ENCODE measurements at places on chromosomes 5 and 9.

GRCh38 chr9:6080154-6080716 is 64.8 kb upstream of the RANBP6 start:
- peak; percentile 29 for DNase-seq

DNA sequence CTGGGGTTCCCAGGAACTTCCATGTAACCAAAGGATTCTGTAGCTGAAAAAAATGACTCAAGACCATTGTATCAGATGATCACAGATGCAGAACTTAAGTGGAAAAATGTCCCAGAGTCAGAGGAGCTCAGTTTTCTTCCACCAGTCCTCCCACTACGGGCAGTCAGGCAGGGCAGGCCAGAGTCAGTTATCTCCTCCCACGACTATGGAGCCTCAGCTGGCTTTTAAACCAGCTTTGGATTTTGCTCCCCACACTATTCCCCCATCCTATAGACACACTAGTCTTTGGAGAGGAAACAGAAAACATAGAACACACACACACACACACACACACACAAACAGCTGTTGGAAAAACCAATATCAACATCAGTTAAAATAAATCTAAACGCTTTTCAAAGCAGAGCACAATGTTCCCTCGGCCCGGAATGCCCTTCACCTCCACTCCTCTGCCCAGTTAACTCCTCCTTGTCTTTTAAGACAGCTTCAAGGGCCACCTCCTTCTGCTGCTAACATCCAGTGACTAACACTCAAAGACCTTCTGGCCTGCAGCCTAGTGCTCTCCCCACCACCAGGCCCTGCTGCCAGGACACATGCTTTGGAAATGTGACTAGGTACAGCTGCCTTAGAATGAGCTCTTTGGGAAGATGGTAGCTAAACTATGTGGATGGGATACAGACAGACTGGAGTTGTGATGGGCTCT is 56.8 kb downstream of the NIPAL4 start:
- DNase-seq, result no peak

GRCh38 chr5:141649056-141649688 is 2.0 kb downstream of the FCHSD1 start:
- DNase-seq, result no peak

DNA sequence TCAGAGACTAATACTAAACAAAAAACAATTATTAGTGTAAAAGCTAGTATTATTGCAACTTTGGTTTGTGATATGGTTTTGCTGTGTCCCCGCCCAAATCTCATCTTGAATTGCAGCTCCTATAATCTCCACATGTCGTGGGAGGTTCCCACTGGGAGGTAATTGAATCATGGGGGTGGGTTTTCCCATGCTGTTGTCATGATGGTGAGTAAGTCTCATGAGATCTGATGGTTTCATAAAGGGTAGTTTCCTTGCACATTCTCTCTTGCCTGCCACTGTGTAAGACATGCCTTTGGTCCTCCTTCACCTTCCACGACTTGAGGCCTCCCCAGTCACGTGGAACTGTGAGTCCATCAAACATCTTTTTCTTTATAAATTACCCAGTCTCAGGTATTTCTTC is 325.9 kb upstream of the DAB2 start:
- no peak for DNase-seq

DNA sequence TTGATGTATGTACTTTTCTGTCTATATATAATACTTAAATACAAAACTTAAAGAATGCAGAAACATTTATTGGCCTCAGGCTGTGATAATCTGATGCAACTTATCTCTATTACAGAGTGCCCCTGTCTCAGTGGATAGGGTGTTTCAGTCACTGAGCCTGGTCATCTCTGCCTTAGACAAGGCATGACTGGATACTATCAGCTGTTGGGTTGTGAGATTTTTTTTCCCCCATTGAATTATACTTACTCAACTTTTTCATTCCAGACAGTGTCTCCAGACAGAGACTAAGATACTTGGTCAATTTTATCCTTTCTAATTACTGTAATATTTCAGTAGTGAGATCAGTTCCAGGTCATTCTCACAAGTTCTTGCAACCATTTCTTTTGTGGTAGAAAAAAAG is 26.7 kb downstream of the XRCC4 start:
- DNase-seq, result no peak

- DNase-seq, result no peak
Observed at GRCh38 chr9:129607027-129607387, 13.9 kb downstream of the C9orf50 start.

DNA sequence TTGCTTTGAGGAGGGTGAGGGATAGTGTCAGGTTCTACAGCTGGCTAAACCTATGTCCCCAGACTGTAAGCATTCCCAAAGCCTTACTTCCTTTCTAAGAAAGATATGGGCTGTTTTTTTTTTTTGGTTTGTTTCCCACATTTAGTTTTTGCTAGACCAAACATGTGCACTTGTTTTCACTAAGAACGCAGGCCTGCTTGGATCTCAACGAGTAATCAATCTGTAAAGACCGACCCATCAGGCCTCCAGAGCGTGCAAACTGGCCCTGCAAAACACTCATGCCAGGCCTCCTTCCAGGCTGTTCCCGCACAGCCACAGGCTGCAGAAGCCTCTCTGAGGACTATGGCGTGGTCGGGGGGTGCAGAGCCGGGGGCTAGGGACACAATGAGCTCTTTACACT is 304.8 kb upstream of the PANK3 start:
- DNase-seq, result no peak
